ENCODE measurements at places on chromosomes 3 and 15. TPM values are rescaled to one million over a fixed set of nuclear protein-coding genes. Genes with fewer than 3 reads are reported as not detected.

FGD5 gene
- 30.3 TPM for polyA plus RNA-seq

P2RY13 gene
- 1.7 TPM for polyA plus RNA-seq

FOXB1 gene
- not detected for polyA plus RNA-seq

CCDC9B gene
- 6.2 TPM for polyA plus RNA-seq

CCNB2 gene
- polyA plus RNA-seq: 25.1 TPM

SSUH2 gene
- polyA plus RNA-seq: 2.3 TPM

BTLA gene
- 0.45 TPM for polyA plus RNA-seq

NPAP1 gene
- polyA plus RNA-seq: 0.72 TPM

KBTBD13 gene
- polyA plus RNA-seq: 1.6 TPM

SLCO2A1 gene
- polyA plus RNA-seq: 61.7 TPM

CYP1A1 gene
- 1.5 TPM for polyA plus RNA-seq

GPR62 gene
- 0.28 TPM for polyA plus RNA-seq

GOLGA8S gene
- polyA plus RNA-seq: 1.3 TPM

ST8SIA2 gene
- 5.6 TPM for polyA plus RNA-seq

PHLDB2 gene
- polyA plus RNA-seq: 32.1 TPM

SMCO1 gene
- polyA plus RNA-seq: not detected

RAB6B gene
- polyA plus RNA-seq: 6.5 TPM

ZCWPW2 gene
- polyA plus RNA-seq: 3.5 TPM

USP50 gene
- polyA plus RNA-seq: not detected

PSTPIP1 gene
- 3.1 TPM for polyA plus RNA-seq

CPEB1 gene
- 3.1 TPM for polyA plus RNA-seq

RETNLB gene
- polyA plus RNA-seq: not detected

ADAM10 gene
- polyA plus RNA-seq: 151 TPM

PIERCE2 gene
- 3.7 TPM for polyA plus RNA-seq

CCDC54 gene
- 0.15 TPM for polyA plus RNA-seq

FBXL2 gene
- polyA plus RNA-seq: 33.5 TPM

RHO gene
- 0.08 TPM for polyA plus RNA-seq

SAMMSON gene
- polyA plus RNA-seq: 0.19 TPM

CCK gene
- not detected for polyA plus RNA-seq

GADL1 gene
- polyA plus RNA-seq: 1.4 TPM

CSTA gene
- 1.1 TPM for polyA plus RNA-seq

GLDN gene
- polyA plus RNA-seq: 0.20 TPM

CHRFAM7A gene
- polyA plus RNA-seq: 4.1 TPM

C3orf22 gene
- polyA plus RNA-seq: not detected

PATL2 gene
- 0.68 TPM for polyA plus RNA-seq

SLC12A1 gene
- 2.6 TPM for polyA plus RNA-seq

CPNE9 gene
- polyA plus RNA-seq: 0.21 TPM

GOLGA6D gene
- 0.23 TPM for polyA plus RNA-seq

CCDC51 gene
- polyA plus RNA-seq: 14.5 TPM

GRAMD2A gene
- 6.8 TPM for polyA plus RNA-seq

CHRNA5 gene
- 1.4 TPM for polyA plus RNA-seq

KIF15 gene
- polyA plus RNA-seq: 15.2 TPM

IL17RD gene
- 9.3 TPM for polyA plus RNA-seq

AHSG gene
- 35.6 TPM for polyA plus RNA-seq

TEX55 gene
- not detected for polyA plus RNA-seq

ATP8B4 gene
- 1.7 TPM for polyA plus RNA-seq

PRC1 gene
- 136 TPM for polyA plus RNA-seq

CD200 gene
- 56.7 TPM for polyA plus RNA-seq

SQOR gene
- polyA plus RNA-seq: 11.1 TPM

Data from right lung (tissue), 10 donors.